ENCODE measurements at places on chromosomes 2 and 18. TPM values are rescaled to one million over a fixed set of nuclear protein-coding genes. Genes with fewer than 3 reads are reported as not detected.

Gene LYG2
- not detected for total RNA-seq

Gene KRTCAP3
- total RNA-seq: 0.39 TPM

Gene PCGF1
- total RNA-seq: 35.7 TPM

Gene MAB21L4
- total RNA-seq: 0.29 TPM

Gene MGAT4A
- total RNA-seq: 1.4 TPM

Data from A549 treated with dexamethasone at 1 μM for 4 hours (cell line).